ENCODE measurements at places on chromosomes 12 and 14.
A peak's percentile ranks its signal among the peaks of the same experiment; 100 is the strongest.

- DNase-seq: no peak
Observed at GRCh38 chr12:69442894-69443293, 27.3 kb upstream of the FRS2 start.

GRCh38 chr14:56666294-56666693 is 86.7 kb downstream of the TMEM260 start:
- DNase-seq: no peak

DNA sequence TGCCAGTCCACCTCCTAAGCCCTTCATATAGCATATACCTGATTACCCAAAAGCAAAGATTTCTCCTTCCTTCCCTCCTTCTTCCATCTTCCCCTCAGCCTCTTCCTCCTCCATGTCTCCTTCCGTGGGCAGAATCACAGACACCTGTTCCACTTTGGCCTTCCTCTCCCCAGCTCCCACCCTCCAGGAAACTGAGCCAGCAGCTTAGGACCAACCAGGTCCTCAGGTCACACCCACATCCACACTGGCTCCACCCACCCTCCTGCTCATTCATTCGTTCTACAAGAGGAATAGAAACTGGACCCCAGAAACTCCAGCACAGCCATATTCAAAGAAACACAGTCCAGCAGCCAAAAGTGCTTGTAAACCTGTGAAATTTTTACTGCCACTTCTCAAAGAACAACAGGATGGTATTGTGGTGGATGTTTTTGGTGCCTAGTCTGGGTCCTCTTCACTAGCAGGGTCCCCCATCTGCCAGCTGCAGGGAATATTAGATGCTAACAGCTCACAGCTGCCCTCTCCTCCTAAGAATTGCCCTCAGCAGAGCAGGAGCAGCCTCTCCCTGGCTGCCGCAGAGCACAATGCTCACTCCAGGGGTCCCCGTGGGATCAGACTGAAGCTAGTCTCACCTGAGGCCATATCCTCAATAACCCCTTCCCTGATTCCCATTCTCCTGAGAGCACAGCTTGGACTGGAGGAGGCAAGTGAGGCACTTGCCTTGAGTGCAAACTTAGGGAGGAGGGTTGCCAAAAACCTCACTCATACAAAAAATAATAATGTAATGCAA is 18.4 kb downstream of the CMKLR1 start:
- DNase-seq: no peak

DNA sequence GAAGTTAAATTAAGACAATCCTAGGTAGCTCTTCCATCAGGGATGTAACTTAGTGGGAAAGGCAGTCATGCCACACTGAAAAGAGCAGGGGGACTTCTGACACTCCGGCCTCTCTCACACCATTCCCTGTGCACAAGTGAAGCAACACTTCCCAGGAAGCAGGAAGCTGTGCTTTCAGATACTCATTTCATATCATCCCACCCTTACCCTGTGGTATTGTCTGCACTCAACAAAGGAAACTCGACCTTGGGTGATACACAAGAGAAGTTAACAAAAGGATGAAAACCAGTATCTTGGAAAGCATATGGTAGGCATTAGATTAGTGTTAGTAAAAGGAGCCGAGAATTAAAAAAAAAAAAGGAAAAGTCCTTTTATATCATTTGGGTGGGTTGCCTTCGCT is 61.3 kb upstream of the MDM1 start:
- peak; percentile 22 for DNase-seq

- peak; percentile 27 for DNase-seq
Observed at GRCh38 chr12:108634341-108634751, 652 bp upstream of the SELPLG start.

GRCh38 chr14:89221109-89221810 is 195.8 kb downstream of the FOXN3 start:
- no peak for DNase-seq

DNA sequence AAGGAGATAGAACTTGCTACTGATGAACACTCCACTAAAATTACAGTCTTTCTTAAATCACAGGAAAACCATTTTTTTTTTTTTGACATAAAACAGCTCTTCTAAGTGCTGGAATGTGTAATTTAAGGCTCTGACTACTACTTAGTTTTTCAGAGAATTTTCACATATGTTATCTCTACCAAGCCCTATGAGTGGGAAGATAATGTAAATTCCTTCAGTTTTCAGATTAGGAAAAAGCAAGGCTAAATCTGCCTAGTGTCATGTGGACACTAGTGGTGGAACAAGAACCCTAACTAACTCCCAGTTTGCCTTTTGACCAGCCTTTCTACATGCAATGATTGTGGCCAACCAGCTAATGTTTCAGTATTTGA is 37.3 kb upstream of the CSRP2 start:
- no peak for DNase-seq

- DNase-seq: peak; percentile 40
Observed at GRCh38 chr12:13100605-13100881, 2.9 kb downstream of the GSG1 start.

DNA sequence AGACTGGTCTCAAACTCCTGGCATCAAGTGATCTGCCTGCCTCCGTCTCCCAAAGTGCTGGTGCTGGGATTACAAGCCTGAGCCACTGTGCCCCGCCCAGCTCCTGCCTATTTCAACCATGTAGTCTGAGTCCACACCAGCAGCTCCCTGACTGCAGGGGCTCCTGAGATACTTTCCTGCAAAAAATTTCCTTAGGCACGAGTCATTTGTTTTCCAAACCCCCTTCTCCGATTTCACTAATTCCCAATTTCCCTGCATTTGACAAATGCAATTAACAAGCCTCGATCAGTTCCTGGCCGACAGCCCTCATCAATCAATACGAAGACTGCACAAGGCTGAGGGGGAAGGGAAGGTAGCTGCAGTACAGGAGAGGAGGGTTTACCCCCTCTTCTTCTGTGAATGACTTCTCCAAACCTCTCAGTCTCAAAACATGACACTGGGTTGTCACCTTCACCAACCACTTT is 10.1 kb downstream of the PSMB5 start:
- DNase-seq: no peak

DNA sequence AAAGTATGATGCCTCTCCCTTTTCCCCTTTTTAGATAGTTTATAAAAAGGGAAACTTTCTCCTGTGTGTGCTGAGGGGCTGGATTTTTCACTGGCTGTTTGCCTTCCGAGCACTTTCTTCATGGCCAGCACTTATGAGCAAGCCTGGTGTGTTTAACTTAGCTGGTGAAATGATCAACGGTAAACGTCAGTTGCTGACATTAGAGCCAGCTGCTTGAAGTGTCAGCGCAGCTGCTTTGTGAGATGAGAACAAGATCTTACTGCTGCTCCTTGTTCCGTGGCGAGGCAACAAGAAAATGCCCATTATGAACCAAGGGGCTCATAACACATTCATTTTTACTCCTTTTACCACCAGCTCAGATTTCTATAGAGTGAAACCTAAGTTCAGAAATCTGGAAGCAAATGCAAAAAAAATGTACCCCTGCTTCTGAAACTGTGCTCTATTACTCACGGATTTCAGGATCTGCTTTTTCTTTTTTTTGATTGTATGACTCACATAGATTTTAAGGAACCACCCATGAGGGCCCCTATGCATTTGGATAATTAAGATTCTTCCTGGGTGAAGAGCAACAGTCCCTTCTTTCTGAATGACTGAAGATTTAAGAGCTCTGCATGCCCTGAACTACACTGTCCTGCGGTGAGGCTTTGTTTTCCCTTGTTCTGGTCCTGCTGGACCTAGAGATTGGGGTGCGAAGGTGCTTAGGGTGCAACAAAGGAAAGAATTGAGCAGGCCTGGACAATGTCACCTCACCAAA is 74.3 kb upstream of the CPM start:
- peak; percentile 11 for DNase-seq

DNA sequence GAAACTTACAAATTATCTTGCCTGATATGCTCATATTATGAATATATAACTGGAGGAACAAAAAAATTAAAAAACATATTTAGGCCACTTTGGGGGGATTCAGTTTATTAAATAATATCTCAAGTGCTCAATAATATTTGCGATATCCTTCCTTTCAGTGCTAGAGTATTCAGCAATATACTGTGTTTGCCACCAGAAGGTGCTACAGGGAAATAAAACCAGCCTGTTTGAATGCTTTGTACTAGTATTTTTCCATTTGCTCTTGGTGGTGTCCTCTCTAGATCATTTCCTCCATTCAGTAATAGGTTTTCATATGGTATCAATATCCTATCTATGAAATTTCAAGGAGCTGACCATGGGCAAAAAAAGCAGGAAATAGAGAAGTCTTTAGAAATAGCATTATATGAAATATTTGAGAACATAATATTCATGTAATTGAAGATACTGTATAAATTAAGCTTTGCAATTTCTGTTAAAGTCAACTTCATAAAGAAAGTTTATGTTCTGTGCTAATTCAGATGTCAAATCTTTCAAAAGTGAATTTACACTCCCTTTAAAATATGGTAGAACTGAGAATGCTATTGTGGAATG is 106.2 kb upstream of the NAV3 start:
- DNase-seq: peak; percentile 29

GRCh38 chr12:124653169-124653931 is 85.9 kb upstream of the NCOR2 start:
- no peak for DNase-seq

DNA sequence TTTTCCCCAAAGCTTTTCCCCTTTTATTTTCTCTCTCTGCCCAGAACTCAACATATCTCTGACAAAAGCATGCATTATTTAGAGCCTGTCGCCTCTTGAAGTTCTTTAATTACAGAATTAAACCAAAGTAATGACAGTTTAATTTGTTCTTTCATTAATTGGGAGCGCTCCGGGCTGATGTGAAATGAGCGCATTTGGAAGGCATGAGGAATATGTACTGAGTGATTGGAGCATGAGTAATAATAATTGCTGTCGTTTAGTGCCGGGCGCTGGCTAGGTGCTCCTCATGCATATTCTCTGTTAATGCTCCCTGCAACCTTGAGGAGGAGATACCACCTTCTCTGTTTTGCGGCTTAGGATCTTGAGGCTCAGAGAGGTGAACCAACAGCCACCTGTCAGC is 120.5 kb downstream of the SLC25A47 start:
- peak; percentile 9 for DNase-seq

DNA sequence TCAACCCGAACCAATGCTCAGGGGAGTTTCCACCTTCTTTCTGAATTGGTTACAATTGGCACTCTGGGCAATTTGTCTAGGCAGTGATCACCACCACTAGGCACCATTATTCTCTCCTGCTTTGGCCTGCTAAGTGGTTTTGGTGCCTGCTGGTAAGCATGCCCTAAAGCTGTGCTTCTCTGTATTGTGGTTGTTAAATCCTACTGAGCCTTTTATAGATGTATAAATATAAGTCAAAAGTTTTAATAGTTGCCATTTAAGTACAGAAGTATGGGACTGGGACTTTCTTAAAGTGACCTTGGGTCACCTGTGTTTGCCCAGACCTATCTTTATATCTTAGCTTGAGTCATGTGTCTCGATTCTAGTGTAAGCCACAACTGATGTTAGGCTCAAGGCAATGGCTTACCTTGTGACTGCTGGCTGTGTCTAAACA is 475.9 kb downstream of the SLC16A7 start:
- DNase-seq: no peak

DNA sequence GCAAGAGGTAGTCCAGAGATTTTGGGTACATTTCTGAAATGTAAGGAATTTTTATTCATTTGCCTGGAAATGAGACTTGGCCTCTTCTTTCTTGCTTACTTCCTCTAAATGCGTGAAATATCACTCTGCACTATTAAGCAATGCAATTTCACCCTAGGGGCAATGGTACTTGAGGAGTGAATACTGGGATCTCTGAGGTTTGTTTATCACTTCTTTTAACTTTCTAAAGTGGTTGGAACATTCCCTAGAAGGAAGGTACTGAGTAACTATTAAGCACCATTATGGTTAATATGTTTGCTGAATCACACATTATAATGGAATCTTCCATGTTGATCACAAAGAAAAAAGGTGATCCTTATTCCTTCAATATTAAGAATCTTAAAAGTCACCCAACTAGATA is 120.9 kb upstream of the CAND1 start:
- DNase-seq: no peak

GRCh38 chr14:74938531-74939495 is 15.8 kb upstream of the RPS6KL1 start:
- DNase-seq: no peak

DNA sequence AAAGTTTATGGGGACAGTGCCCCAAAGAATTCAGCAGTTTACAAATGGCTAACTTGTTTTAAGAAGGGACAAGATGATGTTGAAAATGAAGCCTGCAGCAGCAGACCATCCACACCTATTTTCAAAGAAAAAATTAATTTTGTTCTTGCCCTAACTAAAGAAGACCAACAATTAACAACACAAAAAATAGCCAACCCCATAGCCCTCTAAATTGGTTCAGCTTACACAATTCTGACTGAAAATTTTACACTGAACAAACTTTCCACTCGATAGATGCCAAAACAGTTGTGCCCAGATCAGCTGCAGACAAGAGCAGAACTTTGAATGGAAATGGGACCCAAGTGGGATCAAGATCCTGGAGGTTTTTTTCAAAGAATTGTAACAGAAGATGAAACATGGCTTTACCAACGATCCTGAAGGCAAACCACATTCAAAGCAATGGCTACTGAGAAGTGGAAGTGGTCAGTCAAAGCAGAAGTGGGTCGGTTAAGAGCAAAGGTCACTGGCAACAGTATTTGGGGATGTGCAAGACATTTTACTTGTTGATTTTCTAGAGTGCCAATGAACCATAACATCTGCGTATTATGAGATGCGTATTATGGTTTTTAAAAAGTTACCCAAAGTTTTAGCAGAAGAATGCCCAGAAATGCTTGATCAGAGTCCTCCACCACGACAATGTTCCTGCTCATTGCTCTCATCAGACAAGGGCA is 30.0 kb downstream of the SLC39A9 start:
- no peak for DNase-seq

DNA sequence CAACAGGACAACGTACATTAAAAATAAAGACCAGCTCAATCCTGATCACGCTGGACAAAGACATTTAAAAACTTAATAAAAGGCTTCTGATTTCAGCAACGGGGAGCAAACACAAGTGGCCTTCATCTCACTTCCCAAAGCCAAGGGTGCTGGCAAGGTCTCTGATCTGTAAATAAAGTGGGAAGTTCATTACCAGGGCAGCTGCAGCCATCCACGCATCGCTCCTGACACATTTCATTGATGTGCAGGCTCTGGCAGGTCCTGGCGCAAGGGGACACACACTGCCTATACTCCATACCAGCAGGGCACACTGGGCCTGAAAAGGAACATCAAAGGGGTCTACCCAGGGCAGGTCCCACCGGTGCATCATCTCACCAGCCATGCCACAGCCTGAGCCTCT is 51.0 kb downstream of the VWF start:
- no peak for DNase-seq

All from NCI-H2227 treated with DMSO at 0.1 percent for 48 hours (cell line).